Effector memory CD8-positive, alpha-beta T cell (primary cell): ENCODE measurements at places on chromosomes 4 and X.
A peak's percentile ranks its signal among the peaks of the same experiment; 100 is the strongest.

GRCh38 chr4:140267576-140267975, 105.9 kb upstream of the SCOC start:
- no peak for DNase-seq

- DNase-seq = no peak
These were observed 33.6 kb downstream of the ZNF330 start for GRCh38 chr4:141254326-141254725.

DNA sequence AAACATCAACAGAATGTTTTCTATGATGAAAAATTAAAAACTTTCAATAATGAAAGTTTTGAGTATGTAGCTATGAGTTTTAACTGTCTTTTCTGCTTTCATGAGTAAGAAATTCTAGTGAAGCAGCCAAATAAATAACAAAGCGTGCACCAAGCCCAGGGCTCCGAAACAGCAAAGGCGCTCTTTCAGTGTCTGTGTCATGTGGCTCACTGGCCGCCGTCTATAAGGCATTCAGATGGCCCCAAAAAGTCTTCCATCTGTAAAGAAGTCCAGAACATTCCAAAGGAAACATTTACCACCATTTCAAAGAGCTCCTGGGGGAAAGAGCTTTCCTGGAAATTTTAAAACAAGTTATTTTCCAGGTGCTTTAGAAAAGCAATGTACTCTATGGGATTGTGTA, 139.9 kb downstream of the AFAP1 start:
- DNase-seq = no peak

GRCh38 chr4:98522062-98522461, 136.3 kb downstream of the TSPAN5 start:
- DNase-seq = no peak

- no peak for DNase-seq
These were observed 62.8 kb downstream of the SNX25 start for GRCh38 chr4:185272245-185272644.

GRCh38 chr4:113968473-113968872, 11.0 kb downstream of the ARSJ start:
- no peak for DNase-seq

DNA sequence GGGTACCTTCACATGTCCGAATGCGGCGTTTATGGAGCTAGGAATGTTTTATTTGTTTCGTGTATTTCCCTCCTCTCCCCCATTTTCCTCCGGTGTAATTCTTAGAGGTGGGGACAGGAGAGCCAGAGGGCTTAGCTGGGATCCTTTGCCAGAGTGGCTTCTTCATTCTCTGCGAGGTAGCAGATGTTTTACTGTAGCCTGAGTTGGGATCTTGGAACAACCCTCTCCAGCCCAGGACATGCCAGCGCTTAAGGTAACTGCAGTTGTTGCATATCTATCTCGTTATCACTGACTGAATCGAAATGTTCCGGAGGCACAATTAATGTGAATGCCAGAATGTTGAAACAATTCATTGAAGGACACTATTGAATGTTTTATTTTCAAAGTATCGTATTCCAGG, 59.0 kb upstream of the DYNLT3 start:
- no peak for DNase-seq

DNA sequence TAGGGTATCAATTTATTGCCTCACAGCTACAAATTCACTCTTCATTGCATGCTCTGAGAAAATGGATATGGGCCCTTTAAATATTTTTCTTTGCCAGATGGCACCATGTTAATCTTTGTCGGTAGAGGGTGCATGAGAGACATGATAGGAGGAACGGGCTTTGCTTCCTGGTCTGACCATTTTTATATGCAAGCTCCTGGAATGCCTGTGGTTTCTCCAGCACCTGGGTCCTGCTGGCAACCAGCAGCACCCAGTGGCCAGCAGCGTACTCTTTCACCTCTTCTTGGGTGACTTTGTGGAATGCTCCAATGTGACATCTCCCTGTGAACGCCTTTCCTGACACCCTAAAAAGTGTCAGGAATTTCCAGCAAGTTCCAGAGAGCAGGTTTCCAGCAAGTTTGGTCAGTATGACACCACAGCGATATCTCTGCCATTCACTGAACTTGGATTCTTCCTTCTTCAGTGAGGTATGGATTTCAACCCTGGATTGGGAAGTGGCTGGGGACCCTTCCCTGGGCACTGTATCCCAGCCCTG, 140.3 kb upstream of the PGRMC2 start:
- no peak for DNase-seq

- no peak for DNase-seq
These were observed 2.6 kb downstream of the INTS6L start for GRCh38 chrX:135522878-135523693.

DNA sequence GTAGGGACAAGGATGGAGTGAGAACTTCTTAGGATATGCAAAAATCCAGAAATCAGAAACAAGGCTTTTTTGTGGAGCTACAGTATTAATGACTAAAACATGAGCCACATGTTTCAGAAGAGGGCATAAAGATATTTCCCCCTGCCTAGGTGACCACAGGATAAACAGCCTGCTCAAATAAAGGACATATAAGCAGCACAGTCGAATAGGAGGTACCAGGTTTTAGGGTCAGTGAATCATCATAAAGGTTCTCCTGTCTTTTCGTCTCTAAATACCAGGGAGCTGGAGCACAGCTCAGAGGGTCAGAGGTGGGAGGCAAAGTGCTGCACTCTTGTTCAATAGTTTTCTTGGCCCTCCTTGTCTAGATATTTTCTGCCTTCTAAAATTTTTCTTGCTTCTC, 211.9 kb upstream of the HS3ST1 start:
- DNase-seq = no peak

- DNase-seq = no peak
These were observed 461.2 kb upstream of the PCDH7 start for GRCh38 chr4:30258949-30259348.

DNA sequence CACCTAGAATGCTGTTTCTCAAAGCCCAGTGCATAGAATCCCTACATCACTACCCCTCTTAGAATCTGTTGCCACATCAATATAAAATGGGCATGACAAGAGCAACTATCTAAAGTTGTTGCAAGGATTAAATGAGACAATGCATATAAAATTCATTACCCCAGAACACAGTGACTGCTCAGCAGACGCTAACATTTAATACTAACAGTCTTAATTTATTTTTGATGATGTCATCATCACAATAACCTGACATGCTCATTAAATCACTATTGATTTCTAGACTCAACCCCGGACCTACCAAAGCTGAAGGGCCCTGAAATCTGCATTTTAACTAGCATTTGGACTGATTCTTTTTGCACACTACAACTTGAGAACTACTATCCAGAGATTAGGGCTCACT, 3.9 kb downstream of the ARSJ start:
- no peak for DNase-seq

DNA sequence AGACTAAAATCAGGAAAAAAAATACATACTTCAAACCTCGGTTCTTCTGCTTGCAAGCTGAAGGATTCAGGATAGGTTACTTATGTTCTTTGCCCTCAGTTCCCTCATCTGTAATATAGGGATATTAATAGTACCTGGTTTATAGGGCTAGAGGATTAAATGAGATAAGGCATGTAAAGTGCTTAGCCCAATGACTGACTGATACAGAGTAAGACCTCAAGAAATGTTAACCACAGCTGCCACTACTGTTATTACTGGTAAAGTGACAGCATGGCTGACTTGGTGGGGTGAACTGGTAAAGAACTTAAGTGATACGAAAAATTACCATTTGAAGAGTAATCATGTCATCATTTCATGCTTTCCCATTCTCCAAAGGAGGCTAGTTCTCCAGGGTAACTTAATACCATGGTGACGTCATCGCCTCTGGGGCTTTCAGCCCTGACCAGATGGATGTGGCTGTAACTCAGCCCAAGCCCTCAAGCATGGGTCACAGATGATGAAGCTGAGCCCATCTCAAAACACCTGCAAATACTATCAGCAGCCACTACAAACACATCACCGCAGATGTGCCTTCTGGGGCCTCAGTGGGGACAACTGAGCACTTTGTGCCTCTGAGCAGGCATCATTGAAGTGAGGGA, 44.5 kb upstream of the SCML1 start:
- DNase-seq = no peak

DNA sequence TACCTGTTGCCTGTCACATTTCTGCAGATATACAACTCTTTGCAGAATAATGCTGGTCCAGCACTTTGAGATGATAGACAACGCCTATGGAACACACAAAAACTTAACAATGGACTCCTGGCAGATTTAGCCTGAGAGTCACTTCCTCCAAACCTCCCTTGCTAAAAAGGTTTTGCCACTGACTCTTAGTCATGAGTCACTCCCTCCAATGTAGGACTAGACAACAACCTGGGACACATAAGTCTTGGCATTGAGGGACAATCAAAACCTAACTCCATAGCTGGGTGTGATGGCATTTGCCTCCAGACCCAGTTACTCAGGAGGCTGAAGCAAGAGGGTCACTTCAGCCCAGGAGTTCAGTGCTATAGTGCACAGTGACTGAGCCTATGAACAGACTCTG, 22.0 kb upstream of the EIF4E start:
- no peak for DNase-seq

- no peak for DNase-seq
These were observed 65.6 kb upstream of the BLTP1 start for GRCh38 chr4:122086338-122087065.

- DNase-seq = no peak
These were observed 403.9 kb downstream of the PCDH7 start for GRCh38 chr4:31124008-31124585.

- DNase-seq = no peak
These were observed 109.9 kb upstream of the BCOR start for GRCh38 chrX:40207626-40208025.

- DNase-seq = no peak
These were observed 570.4 kb upstream of the DIPK2B start for GRCh38 chrX:45771114-45771513.

DNA sequence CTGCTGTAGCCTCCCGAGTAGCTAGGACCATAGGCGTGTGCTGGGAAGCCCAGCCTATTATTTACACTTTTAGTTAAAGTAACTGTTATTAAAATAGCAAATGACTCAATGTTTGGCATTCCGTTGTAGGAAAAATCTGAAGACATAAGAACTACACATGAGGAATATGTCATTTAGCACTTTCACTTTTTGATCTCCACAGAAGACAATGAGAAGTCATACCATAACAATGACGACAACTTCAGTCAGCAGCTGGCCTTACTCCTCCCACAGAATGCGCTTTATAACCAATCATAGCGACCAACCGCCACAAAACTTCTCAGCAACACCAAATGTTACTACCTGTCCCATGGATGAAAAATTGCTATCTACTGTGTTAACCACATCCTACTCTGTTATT, 6.7 kb downstream of the GPR34 start:
- DNase-seq = peak; percentile 14

DNA sequence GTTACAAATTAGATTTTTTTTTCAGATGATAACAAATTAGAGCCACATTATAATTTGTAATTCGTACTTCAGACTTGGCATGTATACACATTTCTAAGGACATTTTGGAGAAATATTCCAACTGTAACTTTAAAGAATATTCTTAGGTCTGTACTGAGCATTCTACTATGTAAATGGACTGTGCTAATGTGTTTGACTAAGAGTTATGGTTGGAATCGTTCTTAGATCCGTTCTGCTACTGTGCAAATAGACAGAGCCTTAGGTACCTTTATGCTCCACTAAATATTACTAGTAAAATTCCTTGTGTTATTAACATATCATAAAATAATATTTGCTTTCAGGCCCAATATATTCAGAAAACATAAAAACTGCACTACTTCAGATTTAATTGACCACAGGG, 1180.0 kb upstream of the TENM3 start:
- no peak for DNase-seq

DNA sequence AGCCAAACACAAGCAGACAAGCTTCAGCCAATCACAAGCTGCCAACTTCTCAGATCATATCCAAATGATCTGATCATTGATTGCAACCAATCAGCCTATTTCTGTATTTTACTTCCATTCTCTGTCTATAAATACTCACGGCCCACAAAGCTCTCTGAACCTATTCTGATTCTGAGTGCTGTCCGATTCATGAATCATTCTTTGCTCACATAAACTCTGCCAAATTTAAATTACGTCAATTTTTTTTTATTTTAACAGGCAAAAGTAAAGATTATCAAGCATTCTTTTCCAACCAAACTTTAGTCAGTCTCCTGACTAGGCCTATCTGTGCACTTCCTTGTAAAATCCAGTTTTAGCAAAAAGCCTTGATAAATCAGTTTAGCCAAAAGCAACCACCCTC, 1.8 kb upstream of the TCEANC start:
- DNase-seq = no peak

- no peak for DNase-seq
These were observed 38.8 kb downstream of the SEPTIN6 start for GRCh38 chrX:119654112-119654531.

DNA sequence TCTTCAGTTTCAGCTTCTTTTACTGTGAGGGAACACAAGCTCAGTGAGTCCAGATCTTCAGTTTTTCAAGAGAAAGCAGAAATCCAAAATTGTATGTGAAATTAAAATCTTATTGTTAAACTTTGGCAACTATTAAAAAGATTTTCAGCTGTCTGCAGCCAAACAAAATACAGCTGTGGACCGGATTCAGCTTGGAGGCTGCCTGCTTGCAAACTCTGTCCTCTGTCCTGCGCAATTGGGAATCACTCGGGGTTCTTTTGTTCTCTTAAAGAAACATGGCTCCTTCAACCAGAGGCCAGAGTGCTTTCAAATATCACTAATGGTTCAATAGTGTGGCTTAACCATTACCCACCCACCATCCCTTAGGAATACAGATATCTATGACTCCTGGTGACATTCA, 201.2 kb downstream of the CHIC2 start:
- no peak for DNase-seq

- DNase-seq = no peak
These were observed 30.8 kb downstream of the MRPL1 start for GRCh38 chr4:77893451-77893850.

- DNase-seq = no peak
These were observed 62.2 kb upstream of the GIMD1 start for GRCh38 chr4:106430797-106431196.

DNA sequence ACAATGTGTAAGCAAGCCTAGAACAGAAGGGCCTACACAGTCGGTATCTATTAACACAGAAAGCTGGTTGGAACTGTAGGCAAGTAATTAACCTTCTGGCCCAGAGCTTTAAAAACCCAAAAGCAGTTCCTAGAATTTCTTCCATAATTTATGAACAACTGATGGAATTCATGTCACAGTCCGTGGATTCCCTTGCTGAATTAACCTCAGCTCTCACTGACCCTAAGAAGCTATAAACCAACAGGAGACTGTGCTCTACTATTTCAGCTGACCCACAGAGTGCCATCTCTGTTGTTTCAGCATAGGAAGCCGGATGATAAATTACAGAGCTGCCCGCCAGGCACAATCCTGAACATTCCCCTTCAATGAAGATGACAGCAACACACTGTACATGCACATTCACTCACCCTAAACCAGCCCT, 157.3 kb downstream of the PRDM5 start:
- no peak for DNase-seq

DNA sequence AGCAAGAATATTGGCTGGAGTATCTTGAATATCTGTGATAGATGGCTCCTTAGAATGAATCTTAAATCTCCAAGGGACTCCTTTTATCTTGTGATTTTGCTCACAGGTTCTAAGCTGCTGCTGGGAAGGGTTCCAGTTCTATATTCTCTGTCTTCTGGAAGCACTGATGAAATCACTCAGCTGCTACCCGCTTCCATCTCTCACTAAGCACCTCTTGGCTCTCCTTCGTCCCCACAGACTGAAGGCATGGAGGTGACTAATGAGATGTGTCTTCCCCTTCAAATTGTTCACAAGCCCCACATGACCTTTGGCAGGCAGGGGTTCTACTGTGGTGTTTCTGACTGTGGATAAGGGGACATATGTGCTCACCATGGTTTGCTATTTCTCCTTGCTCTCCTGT, 75.9 kb downstream of the C4orf51 start:
- DNase-seq = no peak
